ENCODE measurements at places on chromosomes 12 and 14.

DNA sequence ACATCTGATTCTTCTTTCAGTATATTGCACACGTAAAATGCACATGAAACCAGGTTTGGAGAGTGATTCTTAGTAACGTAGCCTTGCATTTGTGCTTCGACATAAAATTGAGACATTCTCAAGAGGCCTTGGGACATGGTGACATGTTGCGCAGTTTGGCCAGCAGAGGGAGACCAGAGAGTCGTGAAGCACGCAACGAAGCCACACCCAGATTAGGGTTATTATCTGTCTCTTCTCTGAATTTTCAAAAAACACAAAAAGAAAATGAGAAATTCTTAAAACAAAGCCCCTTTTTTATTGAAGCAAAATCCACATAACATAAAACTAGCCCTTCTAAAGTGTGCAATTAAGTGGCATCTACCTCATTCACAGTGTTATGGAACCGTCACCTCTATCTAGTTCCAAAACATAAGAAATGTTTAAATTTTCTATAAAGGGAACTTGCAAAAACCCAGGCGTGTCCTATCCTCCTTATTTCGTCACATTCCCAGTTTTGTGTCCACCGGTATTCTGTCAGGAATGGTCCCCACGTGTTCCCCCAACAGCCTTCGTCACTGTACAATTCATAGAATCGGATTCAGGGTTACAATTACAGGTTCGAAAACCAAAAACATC lies 108.8 kb upstream of the ATF7IP start:
- DNase-seq: peak; percentile 77

- DNase-seq: peak; percentile 85
These were observed 25.2 kb downstream of the DHRS4L2 start for GRCh38 chr14:24013654-24014514.

DNA sequence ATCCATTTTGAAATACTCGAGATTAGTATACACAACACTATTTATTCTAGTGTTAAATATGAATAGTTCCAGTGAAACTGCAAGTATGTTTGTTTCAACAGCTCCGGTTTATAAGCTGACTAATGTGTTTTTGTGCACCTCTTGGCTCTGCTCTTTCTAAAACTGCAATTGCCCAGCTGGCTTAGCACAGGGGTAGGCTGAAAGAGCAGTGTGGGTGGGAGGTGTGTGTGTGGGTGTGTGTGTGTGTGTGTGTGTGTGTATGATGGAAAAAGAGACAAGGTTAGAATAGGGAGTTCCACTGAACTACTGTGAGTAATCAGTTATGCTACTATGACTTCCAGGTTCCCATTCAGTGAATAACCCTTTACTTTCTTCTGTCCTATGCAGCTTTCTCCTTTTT lies 37.8 kb upstream of the DDHD1 start:
- no peak for DNase-seq

- DNase-seq: no peak
These were observed 17.4 kb upstream of the SALL2 start for GRCh38 chr14:21543521-21543960.

DNA sequence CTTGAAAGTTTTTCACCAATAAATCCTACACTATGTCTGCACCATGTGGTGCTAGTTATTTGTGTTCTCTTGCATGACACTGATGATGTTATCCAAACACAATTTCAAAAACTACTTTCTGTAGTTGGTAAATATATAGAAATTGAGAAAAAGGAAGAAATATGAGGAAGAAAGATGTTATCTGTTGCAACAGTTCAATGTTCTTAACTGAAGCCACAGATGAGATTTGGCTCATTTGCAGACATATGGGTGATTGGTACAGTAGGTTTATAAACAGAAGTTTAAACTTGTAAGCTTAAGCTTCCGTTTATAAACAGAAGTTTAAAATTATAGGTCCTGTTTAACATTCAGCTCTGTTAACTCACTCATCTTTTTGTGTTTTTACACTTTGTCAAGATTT lies at the start of gene CLEC12A:
CLEC12A (plus strand) TSS at position 229 of the 400 bp plus-strand sequence. CDS start 188 bp downstream, outside the sequence.
- DNase-seq: no peak

GRCh38 chr14:67916430-67916829 lies 96.9 kb downstream of the RAD51B start:
- no peak for DNase-seq

GRCh38 chr14:54766276-54767138 lies 136.1 kb downstream of the GCH1 start:
- DNase-seq: no peak

DNA sequence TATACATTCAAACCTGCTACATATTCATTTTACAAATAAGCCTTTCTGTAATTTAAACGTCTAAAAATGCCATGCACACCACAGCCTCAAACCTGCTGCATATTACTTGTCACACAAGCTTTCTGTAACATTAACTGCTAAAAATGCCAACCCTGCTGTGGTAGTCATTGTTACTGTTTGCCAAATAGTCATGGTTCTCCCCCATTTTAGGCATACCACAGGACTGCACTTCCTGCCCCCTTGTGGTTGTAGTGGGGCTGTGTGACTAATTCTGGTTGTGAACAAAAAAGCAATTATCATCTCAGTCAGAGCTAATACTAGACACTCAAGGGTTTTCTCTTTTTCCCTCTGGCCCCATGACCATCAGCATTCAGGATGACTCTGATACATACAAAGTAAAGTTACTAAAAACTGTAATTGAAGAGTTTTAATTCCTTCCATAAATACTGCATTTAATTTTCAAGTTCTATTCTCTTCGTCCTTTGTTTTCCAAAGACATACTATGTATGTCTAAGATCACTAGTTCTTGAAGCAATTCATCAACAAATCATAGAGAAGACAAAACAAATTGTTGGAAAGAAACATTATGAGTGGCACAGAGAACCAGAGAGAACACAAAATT lies 5.7 kb upstream of the SLC35F4 start:
- DNase-seq: peak; percentile 66

- no peak for DNase-seq
These were observed 100.9 kb downstream of the EPS8 start for GRCh38 chr12:15688202-15688736.

- DNase-seq: peak; percentile 91
These were observed 45.8 kb upstream of the NCOR2 start for GRCh38 chr12:124613151-124613585.

GRCh38 chr12:45381351-45381750 lies 165.5 kb downstream of the ANO6 start:
- peak; percentile 65 for DNase-seq

DNA sequence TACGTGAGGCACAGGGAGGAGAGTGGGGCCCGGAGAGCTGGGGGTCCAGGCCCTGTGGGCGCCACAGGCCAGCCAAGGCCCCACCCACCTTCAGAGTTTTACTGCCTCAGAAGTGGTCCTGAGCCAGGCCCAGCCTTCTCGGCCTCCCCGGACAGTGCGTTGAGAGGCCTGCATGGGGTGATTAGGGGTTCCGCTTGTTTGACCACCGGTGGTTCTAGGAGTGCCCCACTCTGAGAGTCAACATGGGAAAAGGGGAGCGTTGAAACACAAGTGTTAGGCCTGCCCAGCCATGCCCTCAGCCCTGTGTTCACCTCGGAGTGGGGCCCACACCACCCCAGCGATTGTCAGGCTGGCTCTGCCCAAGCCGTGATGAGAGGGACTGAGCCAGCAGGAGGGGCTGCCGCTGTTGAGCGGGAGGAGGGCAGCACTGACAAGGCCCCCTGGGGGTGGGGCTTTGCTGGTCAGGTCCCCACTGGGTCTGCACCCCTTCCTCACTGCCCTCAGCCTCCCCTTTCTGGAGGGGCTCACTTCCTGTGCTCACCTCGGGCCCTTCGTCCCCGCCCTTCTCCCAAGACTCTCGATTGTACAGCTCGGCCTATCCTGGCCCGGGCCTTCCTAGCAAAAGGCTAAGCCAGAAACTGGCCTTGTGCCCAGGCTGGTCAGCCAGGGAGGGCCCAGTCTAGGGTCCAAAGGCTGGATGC lies 4.8 kb downstream of the CKB start:
- DNase-seq: peak; percentile 95

DNA sequence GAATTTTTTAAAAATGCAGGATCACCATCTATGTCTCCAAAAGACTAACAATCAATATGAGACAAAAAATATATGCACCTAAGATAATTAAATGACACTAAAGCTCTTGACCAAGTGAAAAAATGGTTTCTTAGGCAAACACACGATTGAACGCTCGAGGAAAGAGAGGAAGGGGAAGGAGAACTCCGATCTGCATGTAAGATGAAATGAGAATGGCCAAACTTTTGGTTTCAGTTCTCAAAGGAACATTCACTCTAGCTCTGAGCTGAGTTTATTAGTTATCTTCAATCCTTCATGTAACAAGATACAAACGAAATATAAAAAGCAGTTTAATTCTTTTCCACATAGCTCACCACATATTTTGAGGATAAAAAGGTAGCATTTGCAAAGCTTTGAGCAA lies 2.8 kb downstream of the DYRK4 start:
- DNase-seq: no peak

DNA sequence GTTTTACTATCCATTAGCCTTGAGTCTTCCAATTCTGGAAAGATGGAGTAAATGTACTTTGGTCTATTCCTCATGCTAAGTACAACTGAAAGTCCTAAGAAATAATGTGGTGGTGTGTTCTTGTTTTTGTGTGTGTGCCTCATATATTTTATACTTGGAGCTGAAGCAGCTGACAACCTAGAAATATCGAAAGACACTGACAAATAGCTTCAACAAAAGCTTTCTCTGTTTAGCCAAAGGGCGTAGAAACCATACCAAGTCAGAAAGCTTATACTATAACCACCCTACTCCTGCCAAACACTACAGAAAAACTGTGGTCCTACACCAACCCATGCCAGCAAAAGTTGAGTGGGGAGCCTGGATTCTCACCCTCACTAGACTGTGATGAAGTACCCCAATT lies 188.4 kb downstream of the GPHN start:
- DNase-seq: no peak

- DNase-seq: no peak
These were observed 1093.2 kb downstream of the TMEM121 start for GRCh38 chr14:106619606-106620005.

GRCh38 chr12:65640489-65640901 lies 183.8 kb upstream of the HMGA2 start:
- DNase-seq: peak; percentile 46

DNA sequence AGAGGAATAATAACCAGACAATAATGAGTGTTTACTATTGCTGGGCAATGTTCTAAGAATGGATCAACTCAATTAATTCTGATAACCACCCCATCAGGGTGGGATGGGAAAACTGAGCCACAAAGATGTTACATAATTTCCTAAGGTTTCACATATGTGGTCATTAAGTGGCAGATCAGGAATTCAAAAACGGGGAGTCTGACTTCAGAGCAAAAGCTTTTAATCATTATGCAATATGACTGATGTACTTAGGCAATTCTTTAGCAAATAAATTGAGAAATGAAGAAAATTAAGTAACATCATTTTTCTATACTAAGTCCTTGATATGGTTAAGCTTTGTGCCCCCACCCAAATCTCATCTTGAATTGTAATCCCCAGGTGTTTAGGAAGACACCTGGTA lies 53.4 kb downstream of the PLCZ1 start:
- no peak for DNase-seq

DNA sequence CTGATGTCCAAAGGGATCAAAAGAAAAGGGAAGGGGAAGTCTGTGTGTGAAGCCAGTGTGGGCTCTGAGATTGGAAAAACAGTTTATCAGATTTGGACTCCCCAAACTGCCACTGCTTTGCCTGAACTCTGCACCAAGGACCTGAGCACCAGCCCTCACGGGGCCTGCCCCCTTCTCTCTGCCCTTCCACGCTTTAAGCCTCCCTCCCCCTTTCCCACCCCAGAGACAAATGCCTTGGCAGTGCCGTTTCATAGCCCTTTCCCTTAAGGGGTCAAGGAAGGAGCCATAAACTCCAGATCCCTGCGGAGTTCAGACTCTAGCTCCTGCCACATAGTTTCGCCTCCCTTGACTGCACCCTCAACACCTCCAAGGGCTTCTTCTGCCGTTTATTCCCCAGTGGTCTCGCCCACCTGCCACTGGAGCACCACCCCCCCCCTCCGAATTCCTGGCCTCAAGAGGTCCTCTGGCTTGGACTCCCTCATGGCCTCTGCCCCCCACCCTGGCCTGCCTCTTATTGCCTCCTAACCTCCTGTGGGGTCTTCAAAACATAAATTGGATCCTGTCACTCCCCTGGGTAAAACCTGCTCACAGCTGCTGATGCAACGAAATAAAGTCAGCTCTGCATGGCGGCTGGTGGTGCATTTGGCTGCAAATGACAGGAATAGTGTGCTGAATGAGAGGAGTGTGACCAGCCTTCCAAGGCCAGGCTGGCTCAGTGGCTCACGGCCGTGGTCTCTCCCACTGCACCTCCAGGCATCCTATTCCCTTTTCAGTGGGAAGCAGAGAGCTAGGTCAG lies 18.8 kb downstream of the SLC25A29 start:
- DNase-seq: no peak

DNA sequence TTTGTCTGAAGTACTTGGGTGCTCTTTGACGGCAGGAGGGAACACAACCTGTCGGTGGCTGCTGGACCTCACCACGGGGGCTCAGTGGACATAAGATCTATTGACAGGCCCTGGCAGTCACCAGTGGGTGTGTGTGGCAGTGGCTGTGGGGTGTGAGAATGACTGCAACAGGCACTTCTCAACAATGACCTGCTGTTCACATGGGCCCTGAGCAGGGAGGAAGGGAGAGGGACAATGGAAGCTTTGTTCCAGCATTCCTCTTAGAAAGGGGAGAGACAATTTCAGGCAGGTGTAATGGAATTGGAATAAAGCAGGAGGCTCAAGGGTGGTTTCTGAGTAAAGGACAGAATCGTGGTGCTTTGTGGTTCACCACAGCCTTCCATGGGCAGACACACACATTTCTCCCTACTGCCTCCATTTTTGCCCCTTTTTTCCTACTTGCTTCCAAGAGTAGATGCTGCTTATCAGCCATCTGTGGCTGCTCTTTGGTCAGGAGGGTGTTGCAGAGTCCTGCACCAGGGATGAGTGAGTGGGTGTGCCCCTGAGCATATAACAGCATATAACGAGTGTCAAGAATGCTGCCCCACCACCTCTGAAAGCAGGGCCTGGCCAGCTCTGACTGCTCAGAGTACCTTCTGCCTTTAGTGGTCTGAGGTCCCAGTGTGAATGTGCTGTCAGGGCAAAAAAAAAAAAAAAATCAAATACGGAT lies 267.7 kb downstream of the RASSF9 start:
- no peak for DNase-seq

DNA sequence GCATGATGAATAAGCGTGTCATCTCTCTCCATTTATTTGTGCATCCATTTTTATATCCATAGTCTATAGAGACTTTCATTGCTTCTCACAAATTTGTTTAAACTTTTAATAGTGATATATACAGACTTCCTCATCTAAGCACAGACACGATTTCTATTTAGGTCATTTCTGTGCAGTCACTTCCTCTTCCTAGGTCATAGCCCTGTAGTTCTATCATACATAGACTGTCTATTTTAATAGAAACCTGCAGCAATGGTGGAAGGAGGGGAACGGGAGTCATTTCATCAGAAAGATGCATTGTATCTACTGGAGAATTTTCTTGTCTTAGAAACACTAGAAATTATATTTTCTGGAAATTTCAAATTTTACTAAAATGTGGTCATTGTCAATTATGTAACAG lies 133.4 kb upstream of the FGD4 start:
- DNase-seq: no peak

DNA sequence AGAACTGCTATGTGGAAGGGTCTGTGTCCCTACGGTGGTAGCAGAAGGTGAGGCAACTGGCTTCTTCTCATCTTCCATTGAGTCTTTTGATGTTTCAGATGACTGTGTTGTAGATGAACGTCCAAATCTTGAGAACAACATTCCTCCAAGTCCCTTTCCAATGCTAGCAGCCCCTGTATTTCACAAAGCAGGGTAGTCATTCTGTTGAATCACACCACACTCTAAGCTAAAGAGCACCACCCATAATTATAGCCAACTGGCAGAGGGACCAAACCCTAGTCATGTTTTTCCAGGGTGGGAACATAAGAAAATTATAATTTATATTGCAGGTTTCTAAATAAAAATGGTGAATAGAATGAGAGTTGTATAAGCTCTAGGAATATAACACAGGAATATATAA lies 98.7 kb downstream of the DDHD1 start:
- DNase-seq: peak; percentile 58

All from osteoblast (primary cell).